ENCODE measurements at places on chromosomes 1 and 21.
A peak's percentile ranks its signal among the peaks of the same experiment; 100 is the strongest.

- DNase-seq, result no peak
These were observed 1.4 kb upstream of the CELF3 start for GRCh38 chr1:151718011-151718431.

GRCh38 chr1:232728507-232729263 is 76.5 kb upstream of the MAP10 start:
- DNase-seq, result no peak

GRCh38 chr1:12521096-12521495 is 96.9 kb downstream of the DHRS3 start:
- DNase-seq, result no peak

DNA sequence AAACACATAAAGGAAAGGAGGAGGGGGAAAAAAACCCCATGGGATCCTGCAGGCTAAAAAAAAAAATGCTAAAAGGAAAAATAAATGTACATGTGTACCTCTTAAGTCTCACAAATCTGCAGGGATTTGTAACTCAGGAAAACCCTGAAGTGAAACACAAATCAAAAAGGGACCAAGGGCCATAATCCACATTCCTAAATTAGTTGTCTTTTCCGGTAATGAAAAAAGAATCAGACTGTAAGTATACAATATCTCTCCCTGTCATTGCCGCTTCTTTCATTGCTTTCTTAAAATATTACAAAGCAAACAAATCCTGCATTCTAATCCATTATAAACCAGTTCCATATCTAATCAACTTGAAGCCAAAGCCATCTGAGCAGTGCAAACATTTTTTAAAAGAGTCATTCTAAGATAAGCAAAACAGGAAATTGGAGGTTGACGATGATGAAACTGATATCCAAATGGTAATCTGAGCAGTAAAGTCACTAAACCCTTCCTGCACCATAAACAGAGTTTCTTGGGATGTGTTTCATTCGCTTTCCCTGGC is 58.7 kb upstream of the SIM2 start:
- no peak for DNase-seq

DNA sequence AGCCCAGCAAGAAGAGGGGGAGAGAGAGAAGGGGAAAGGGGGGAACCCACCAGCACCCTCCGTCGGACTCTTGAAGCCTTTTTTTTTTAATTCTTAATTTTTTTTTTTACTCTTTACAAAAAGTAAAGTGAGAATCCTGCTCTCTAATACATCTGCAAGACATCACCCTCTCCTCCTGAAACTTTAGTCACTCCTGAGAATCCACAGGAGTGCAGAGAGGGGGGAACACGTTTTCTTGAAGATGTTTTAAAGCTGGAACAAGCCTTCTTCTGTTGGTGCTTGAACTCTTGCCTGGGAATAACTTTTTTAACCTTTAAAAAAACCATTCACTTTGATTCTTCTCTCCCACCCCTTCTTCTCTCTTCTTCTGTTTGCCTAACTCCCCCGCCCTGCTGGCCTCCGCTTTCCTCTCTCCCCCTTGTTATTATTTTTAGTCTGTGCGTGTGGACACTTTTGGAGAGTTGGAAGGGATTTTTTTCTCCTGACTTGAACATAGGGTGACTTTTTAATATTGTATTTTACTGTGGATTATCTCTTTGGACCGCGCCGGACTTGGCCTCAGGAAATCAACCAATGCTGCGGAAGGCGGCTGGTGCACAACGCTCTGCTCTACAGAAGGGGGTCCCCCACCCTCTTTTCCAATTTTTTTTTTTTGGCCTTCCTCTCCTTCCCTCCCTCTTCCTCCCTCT is 383 bp upstream of the PRRX1 start:
- no peak for DNase-seq

DNA sequence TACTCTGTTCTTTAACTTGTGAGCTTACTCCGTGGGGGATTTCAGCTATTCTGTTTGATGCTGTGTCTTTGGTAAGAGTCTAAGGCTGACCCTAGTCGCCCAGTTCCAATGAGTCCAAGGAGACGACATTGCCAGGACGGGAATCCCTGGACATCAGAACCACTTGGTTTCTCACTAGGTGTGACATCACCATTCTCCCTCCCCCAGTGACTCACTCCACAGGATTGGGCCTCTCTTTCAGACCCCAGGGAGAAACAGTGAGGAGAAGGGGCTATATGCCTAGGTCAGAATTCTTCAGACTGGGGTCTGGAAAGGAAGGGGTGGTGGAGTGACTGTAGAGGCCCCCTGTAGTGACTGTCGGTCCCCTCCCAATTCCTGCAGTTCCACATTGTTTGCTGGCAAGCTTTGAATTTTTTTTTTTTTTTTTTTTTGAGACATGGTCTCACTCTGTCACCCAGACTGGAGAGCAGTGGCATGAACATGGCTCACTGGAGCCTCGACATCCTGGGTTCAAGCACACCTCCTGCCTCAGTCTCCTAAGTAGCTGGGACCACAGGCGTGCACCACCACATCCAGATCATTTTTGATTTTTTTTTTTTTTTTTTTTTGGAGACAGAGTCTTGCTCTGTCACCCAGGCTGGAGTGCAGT is 21.3 kb downstream of the ALPL start:
- DNase-seq, result no peak

DNA sequence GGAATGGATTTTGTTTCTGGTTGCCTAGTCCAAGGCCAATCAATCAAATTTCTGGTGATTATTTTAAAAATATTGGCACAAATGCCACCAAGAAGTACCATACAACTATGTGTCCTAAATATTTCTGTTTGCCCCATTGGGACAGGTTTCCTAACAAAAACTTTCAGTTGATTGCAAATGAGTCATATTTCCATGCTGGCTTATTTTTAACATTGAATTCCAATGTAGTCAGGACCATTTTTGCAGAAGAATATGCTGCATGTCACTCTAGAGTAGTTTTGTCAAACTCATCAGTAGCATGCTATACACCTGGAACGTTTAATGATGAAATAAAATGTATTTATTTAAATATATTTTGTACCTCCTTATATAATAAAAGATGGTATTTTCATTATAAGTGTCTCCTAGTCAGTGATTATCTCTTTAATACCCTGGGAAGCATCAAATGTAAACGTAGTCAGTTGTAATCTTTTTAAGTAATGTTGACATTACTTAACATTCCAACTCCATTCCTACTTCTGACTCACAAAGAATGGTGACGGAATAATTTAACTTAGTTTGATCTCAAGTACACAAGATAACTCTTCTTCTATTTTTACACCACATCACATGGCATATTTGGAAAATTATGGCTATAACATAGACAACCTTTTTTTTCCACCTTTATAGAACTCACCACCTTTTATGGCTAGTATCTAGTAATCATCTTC is 39.0 kb upstream of the USH2A start:
- DNase-seq, result no peak

- no peak for DNase-seq
These were observed 211.5 kb upstream of the USP24 start for GRCh38 chr1:55426619-55427018.

GRCh38 chr1:57033222-57034001 is 67.6 kb upstream of the C8B start:
- no peak for DNase-seq

GRCh38 chr1:26794391-26794790 is 6.6 kb downstream of the PIGV start:
- no peak for DNase-seq

GRCh38 chr1:9717193-9718005 is 65.9 kb downstream of the PIK3CD start:
- DNase-seq, result peak; percentile 78

DNA sequence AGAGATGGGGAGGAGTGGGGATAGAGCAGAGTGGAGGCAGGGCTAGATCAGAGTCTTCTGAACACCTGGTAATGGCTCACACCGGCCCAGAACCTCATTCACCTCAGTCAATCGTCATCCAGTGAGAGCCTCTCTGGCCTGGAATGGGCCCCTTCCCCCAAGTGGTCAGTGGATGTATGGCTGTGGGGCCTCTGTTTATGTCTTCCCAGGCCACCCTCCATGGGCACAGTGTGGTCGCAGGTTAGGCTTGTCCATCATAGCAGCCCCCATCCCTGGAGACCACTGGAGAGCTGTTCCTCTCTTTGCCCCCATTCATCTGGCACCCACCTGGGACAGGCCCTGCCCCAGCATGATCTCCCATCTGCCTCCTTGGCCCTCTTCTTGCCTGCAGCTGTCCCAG is 29.6 kb upstream of the TENT5C start:
- DNase-seq, result no peak

DNA sequence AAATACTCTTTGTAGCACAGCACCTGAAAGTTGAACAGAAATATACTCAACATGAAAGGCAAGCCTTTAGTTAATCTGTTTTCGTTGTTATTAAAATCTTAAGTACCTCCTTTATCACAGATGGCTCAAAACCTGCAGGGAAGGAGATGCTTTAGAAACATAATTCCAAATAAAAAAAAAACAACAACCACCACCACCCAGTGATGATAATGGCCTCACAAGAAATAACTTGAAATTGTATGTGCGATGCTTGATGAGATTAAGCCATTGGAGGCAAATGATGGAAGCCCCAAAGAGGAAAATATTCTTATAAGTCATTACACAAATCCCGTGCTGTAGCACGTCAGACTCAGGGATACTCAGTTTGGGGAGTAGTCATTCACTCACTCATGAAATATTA is 24.9 kb upstream of the ZBTB40 start:
- DNase-seq, result no peak

- no peak for DNase-seq
These were observed 248.0 kb upstream of the FOXD3 start for GRCh38 chr1:63074321-63074720.

GRCh38 chr21:31498985-31499384 is 154.9 kb upstream of the TIAM1 start:
- no peak for DNase-seq

DNA sequence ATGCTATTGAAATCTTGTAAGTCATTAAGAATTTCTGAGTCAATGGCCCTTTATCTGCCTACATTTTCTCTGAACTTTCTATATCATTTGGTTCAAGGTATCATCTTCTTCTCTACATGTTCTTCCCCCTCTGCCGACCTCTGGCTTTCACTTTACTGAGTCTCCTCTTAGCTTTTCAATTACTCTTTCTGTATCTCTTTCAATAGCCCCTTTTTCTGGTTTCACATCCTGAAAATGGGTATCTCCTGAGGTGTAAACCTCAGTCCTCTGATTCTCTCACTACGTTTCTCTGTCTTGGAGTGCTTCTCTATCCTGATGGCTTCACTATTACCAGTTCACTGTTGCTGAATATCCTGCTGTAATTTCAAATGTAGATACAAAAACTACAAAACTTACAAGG is 98.9 kb downstream of the LYST start:
- peak; percentile 14 for DNase-seq

DNA sequence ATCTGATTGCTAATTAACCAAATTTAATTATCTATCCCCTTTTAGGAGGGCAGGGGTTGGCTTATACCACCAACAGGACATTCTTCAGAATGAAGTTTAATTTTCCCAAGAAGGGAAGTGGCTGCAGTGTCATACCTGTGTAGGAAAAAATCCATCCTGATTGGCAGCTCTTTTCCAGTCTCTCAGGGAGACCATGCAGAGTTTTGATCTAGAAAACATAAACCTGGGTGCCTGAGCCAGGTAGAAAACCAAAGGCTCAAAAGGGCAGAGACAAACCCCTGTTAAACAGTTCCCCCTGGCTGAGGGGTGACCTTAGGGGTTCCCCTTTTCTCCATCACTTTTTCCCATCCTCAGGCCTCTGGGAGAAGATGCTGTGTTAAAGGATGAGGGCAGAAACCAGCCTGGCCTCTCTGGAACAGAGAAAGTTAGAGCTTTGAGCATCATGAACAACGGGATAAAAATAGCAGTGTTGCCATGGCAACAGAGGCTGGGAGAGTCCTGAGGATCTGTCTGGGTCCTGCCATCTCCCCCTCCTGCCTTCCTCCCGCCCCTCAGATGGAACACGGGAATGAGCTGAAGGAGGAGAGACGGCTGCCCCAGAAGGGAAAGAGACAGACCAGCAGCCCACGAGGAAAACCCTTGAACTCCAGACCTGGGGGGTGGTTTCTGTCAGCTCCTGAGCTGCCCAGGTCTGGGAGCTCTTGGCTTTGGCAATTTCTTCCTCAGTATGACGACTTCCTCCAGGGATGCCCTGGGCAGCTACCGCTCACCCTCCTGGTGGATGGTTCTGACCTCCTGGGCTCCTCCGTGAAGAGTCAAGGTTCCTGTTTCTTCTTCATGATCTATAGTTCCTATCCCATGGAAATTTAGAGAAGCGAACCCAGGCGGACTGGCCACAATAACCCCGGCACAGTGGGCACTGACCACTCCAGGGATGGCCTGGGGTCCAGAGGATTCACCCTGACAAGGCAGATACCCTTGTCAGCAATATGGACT is 14.0 kb upstream of the LEMD1 start:
- DNase-seq, result no peak

- DNase-seq, result no peak
These were observed 2.6 kb downstream of the TXNIP start for GRCh38 chr1:145993618-145994390.

GRCh38 chr1:77120950-77121349 is 98.3 kb downstream of the PIGK start:
- no peak for DNase-seq

GRCh38 chr1:180183426-180183825 is 28.8 kb downstream of the QSOX1 start:
- no peak for DNase-seq

- no peak for DNase-seq
These were observed 14.4 kb downstream of the INAVA start for GRCh38 chr1:200909071-200909470.

DNA sequence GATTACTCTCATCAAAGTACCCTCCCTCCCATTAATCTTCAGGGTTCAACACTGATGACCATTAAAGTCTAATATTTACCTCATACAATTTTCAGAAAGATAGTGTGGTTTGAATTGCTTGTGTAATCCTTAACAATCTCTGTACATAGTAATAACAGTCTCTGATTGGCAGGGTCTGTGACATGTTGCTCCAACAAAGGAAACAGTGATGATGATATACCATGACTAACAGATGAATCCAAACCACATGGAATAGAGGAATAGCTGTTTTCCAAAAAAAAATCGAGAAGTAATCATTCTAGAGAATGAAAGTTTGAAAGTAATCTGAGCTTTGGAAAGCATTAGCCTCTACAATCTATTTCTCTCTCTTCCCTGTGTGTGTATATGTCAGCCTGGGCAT is 610.1 kb upstream of the NEGR1 start:
- DNase-seq, result no peak

- DNase-seq, result no peak
These were observed 31.0 kb upstream of the BEND5 start for GRCh38 chr1:48807554-48808260.

DNA sequence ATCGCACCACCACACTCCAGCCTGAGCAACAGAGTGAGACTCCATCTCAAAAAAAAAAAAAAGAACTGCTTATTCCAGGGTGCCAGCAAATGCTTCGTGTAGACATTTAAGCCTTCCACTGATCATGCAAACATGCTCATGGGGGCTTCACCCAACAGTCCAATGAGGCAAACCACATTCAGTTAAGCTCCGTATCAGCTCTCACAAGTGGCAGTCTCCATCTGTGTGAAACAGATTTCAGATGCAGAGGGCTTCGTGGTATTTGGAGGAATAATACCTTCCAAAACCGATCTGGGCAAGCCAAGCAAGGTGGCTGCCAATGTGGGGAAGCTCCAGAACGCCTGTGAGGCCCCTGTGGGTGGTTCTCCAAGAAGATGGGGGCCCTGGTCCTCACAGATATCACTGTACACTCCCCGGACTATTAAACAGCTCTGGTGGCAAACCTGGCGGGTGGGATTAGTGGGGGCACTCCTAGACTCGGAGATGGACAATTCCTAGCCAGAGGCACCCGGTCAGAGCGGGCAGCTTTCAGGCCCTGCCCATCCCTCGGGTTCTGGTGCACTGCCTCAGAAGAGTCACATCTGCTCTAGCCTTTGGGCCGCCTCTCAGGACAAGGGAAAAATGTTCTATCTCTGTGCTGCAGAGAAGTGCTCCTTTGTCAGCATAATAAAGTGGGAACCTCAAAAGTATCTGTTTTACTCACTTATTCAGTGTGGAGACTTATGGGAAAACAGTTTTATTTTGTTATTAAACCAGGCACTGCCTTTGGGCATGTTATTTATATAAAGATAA is 10.2 kb downstream of the CREG1 start:
- no peak for DNase-seq
